Right renal pelvis (tissue), 4 donors: ENCODE measurements at places on chromosomes 6 and 20. TPM values are rescaled to one million over a fixed set of nuclear protein-coding genes. Genes with fewer than 3 reads are reported as not detected.

DNA sequence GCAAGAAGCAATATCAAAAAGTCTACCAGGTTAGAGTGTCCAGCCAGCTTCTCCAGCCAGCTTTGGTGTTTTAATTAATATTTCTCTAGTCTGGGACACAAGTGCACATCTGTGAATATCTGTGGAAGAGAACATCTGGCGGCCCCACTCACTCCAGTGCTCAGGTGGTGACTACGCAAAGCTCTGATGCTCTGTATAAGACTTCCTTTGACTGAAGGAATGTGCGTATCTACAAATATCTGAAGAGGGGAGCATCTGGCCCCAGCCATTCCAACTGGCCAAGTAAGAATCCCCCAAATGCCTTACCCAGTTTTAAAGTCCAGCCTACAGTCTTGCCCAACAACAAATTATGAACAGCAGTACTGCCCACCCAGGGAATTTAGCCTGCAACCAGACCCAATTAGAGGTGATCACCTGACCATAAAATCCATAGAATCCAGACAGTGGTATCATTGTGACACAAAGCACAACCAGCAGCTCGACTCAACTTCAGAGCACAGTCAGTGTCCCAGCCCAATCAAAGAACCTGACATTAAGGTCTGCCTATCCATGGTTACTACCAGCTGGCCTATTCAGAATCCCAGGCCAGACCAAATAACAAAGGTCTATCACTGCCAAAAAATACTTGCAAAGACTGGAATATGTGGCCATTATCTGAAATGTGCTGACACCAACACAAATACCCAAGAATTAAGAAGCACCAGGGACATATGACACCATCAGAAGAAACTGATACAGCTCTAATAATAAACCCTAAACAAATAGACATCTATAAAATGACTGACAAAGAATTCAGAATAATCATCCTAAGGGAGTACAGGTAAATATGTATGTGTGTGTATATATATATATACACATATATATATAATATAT is 76.1 kb upstream of the MANEA start:
- no peak for DNase-seq

DNA sequence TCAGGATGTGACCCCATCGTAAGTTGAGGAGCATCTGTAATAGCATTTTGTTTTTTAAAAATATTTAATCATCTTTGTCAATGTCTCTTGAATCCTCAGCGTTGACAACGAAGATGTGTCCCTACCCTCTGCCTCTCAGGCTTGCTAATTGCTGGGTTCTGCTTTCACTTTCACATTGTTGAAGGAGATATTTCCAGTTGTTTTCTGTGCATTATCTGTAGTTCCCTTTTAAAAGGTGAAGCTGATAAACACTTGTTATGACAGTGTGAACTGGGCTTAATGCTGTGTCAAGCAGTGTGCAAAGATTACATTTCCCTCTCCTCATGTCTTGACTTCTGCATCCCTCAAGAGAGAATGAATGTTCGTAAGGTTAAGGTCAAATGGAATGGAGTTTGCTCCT is 54.9 kb downstream of the CSE1L start:
- no peak for DNase-seq

GRCh38 chr6:152416652-152417051 is 220.5 kb downstream of the SYNE1 start:
- DNase-seq: no peak

SPTLC3 gene
- polyA plus RNA-seq: 21.9 TPM

PCNA gene
- 171 TPM for polyA plus RNA-seq
